PC-3 (cell line): ENCODE measurements at places on chromosomes 1 and 21. TPM values are rescaled to one million over a fixed set of nuclear protein-coding genes. Genes with fewer than 3 reads are reported as not detected.

Gene HSPB7
- not detected in 2 replicates for total RNA-seq

Gene OXCT2
- 0.98 and 3.9 TPM in 2 replicates for total RNA-seq

Gene BRDT
- total RNA-seq = not detected in 2 replicates

Gene OR14I1
- total RNA-seq = not detected in 2 replicates

Gene GPR25
- not detected in 2 replicates for total RNA-seq

Gene VWA5B1
- total RNA-seq = not detected in 2 replicates

Gene FMOD
- not detected in 2 replicates for total RNA-seq

Gene CNKSR1
- total RNA-seq = 32.1 and 34.5 TPM in 2 replicates

Gene AIM2
- not detected in 2 replicates for total RNA-seq

Gene AMY1C
- total RNA-seq = not detected in 2 replicates

Gene MIXL1
- total RNA-seq = not detected in 2 replicates

Gene CFAP45
- total RNA-seq = 1.6 and 4.8 TPM in 2 replicates

Gene GSTM4
- 24.0 and 25.9 TPM in 2 replicates for total RNA-seq

Gene GPR52
- 0.44 and 3.6 TPM in 2 replicates for total RNA-seq

Gene FAM72C
- 4.3 and 7.3 TPM in 2 replicates for total RNA-seq

Gene MTARC2
- total RNA-seq = 13.3 and 17.7 TPM in 2 replicates

Gene IQCC
- total RNA-seq = 8.5 and 11.8 TPM in 2 replicates
